ENCODE measurements at places on chromosomes 13 and 19.
A peak's percentile ranks its signal among the peaks of the same experiment; 100 is the strongest.

DNA sequence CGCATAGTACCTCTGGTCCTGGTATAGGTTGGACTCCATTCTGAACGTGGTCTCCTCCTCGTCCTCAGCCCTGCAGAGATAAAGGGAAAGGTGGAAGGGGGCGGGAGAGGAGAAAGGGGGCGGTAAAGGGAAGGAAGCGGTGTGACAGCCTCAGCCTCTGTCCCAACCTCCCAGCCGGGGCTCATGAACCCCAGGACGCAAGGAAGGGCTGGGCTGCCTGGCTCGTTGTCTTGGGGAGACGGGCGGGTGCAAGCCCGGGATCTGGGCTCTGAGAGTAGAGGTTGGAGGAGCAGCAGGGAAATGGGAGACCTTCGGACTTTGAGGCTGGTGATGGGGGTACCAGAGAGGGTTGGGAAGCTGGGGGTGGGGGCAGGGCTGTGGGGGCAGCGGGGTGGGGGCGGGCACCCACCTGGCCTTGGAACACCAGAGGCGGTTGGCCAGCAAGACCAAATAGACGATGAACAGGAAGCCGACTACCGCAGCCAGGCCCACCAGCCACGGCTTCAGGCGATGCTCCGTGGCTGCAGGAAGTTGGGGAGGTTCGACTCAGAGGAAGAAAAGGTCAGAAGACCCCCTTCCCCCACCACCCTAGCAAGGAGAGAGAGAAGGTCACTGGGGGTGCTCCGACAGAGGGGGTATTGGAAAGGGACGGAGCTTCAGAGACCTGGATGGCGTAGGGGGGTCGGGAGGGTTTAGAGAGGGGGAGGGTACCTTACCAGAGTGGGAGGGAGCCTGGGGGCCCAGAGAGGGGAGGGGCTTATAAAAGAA, 1.7 kb downstream of the SMIM24 start:
- no peak for DNase-seq

DNA sequence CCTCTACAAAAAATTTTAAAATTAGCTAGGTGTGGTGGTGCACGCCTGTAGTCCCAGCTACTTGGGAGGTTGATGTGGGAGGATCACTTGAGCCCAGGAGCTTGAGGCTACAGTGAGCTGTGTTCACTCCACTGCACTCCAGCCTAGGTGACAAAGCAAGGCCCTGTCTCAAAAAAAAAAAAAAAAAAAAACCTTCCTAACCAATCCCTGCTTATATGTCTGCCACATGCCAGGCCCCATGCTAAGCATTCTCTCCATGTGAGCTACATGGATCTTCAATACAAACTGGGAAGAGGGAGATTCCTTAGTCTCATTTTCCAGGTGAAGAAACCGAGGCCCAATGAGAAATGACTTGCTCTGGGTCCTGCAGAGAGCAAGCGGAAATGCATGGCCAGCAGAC, 2.3 kb upstream of the OVOL3 start:
- no peak for DNase-seq

DNA sequence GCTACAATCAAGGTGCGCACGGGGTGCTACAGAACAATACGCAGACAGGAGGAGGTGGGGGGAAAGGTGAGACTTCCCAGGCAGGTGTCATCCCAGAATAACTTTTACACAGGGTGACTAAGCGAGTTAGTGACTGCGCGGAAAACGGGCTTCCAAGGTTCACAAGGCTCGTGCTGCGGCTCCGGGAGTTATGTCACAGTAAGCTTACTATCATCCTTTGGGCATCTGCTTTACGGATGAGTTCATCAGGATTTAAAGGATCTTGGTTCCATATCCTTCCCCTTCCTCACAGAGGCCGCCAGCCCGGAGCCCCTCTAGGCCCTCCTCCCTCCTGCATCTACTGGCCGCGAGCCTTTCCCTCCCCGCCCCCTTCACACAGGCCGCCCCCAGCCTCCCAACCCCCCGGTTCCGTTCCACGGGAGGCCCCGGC, 474 bp upstream of the IFT88 start:
- no peak for DNase-seq

DNA sequence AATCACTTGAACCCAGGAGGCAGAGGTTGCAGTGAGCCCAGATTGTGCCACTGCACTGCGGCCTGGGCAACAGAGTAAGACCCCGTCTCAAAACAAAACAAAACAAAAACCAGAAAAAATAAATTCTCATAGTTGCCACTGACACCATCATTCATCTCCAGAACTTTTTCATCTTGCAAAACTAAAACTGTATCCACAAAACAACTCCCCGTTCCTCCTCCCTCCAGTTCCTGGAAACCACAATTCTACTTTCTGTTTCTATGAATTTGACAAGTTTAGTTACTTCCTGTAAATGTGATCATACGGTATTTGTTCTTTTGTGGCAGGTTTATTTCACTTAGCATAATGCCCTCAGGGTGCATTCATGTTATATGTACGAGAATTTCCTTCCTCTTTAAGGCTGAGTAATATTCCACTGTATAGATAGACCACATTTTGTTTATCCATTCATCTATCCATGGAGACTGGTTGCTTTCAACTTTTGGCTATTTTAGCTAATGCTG, 13.2 kb upstream of the ADGRE5 start:
- DNase-seq, result peak; percentile 46

GRCh38 chr19:12782424-12783290, 7.3 kb upstream of the HOOK2 start:
- peak; percentile 95 for DNase-seq

- DNase-seq, result no peak
Measured at GRCh38 chr13:63999614-64000305, 2584.1 kb upstream of the PCDH20 start.

GRCh38 chr19:35509018-35509652, 4.3 kb downstream of the DMKN start:
- peak; percentile 63 for DNase-seq

DNA sequence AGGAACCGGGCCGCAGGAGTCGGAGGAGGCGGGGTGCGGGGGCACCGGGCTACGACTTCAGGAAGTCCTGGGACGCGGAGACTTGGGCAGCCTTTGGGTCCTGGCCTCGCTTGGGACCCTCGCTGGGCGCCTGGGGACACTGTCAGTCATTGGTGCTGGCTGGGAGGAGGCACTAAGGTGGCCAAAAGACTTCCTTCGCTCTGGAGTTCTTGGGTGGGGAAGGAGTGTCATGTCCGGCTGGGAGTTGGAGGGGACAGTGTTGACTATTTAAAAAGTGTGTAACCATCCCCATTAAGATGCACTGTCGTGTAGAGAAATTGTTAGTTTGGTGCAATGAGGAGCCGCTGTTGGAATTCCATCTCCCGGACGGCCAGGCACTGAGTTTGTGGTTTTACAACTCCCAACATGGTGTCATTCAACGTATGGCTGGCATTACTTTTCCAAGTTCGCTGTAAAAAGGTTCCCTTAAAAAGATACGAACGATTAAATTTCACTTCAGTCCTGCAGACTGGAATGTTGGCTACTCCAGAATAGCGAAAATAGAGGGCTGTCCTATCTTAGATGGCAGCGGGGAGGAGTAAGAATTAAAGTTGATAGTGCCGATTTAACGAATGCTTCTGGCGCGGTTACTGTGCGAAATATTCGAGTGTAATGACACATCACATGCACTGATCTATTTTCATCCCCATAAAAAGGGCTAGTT, 776 bp downstream of the DNAJC3 start:
- DNase-seq, result peak; percentile 29

- no peak for DNase-seq
Measured at GRCh38 chr19:18109341-18109732, 11.8 kb downstream of the MAST3 start.

DNA sequence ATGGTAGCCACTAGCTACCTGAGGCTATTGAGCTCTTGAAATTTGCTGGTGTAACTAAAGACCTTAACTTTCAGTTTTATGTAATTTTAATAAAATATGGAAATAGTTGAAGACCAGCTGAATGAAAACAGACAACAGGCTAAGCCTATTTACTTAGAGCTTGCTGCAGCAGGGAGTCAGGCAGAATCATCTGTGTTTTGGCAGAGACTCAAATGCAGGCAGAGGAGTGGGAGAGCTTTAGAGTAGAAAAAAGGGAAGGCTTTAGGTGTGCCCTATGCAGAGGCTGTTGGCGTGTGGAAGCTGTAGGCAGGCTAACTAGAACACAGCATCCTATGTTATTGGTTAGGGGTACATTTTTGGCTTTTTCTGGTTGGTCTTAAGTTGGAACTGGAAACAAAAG, 304.9 kb upstream of the NBEA start:
- DNase-seq, result no peak

DNA sequence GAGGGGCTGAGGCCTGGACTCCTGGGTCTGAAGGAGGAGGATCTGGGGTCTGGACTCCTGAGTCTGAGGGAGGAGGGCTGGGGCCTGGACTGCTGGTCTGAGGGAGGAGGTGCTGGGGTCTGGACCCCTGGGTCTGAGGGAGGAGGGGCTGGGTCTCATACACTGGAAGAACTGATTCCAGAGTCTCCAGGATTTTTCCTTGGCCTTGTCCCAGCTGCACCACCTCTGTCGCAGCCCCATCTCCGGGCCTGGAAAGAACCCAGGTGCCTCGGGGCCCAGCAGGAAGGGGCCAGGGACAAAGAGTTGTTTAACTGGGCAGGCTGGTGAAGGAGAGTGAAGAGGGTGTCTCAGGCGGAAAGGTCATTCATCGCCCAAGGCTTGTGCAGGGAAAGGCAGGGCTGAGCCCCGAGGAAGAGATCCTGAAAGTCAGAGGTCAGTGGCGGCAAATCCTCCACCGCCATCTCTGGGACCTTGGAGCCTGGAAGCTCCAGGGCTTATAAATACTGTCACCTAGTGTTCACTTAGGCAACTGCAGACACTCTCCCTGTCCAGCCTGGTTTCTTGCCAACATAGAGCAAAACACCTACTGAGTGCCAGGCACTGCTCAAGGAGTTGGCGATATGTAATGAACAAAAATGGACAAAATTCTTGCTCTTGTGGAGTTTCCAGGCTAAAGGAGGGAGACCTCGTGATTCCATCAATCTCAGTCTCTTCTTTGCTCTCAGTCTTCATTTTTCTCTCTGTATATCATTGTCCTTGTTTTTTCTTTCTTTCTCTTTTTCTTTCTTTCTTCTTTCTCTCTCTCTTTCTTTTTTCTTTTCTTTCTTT, 4.4 kb upstream of the KCNN4 start:
- peak; percentile 76 for DNase-seq

GRCh38 chr19:17950310-17951156, 16.4 kb upstream of the KCNN1 start:
- DNase-seq, result peak; percentile 61

DNA sequence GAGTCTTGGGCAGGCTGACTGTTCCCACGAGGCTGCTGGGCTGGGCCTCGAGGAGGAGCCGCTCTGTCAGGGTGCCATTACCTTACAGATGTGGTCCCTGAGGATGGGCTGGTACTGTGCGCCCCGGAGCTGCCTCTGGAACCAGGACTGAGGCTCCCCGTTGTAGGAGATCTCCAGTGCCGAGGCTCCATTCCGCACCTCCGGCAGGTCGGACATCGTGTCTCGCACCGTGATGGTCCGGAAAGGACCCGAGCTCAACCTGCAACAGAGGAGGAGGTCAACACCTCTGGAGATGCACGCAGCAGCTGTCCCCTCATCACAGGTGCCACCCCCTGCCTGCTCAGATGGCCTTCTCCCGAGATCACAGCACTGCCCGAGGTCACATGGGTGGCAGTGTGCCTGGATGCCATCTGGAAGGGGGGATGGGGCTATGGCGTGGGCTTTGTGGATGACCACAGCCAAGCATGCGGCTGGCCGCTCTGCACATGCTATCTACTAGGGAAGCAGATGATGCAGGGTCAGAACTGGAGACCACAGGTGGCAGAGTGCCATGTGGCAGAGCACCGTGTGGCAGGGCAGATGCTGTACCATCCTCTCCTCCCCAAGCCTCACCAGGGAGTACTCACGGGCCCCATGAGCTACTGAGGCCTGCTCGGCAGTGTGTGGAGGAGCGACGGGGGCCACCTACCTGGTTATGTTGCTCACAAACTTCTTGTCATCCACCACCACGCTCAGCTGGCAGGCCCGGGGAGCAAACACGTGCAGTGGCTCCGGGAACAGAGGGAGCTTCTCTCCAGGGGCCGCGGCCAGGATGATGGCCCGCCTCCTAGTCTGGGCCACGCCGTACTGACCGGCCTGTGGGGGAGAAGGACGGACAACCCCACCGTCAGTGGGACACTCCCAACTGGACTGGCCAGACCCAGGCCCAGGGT, 18.3 kb upstream of the EIF3G start:
- no peak for DNase-seq

DNA sequence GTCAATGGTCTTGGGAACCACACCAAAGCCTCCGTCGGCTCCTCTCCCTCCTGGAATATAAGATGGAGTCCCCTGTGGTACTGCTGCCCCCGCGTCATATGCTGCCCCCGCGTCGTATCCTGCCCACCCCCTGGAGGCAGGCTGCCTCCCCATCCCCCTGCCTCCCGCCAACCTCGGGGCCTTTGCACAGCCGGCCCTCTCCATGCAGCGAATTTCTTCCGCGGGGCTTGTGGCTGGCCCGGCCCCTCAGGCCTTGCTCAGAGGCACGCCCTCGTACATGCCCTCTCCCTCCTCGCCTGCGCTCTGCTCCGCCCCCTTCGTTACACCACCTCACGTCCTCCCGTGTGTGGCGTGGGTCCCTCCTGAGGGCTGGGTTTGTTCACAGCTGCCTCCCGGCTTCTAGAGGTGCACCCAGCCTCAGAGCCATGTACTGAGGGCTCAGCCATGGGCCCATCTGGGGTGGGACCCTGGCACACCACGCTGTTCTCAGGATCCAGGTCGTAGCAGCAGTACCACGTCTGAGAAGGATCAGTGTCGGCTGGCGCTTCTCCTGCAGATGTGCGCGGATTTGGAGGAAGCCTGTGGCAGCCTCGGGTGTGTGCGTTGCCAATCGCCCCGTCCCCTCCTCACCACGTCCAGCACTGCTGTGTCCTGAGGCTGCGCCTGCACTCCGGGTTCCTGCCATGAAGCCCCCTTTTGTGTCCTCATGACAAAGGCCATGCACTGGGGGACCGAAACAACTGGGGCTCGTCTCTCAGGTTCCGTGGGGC, 47.7 kb downstream of the MCF2L start:
- no peak for DNase-seq

- no peak for DNase-seq
Measured at GRCh38 chr19:17302391-17303166, 646 bp downstream of the ABHD8 start.

DNA sequence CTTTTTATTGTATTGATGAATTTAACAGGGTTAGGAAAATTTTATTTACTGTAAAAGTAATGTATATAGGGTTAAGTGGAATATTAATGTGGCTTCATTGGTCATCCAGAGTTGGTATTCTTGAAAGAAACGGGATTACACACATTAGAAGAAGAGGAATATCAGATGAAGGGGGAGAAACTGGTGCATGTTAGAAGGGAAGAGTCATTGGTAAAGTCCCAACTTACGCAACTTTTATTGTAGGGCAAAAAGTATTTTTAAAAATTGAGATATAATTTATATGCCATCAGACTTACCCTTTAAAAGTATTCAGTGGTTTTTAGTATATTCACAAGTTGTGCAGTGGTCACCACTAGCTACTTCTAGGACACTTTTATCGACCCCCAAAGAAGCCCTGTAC, 47.3 kb downstream of the DNAJC3 start:
- DNase-seq, result no peak
